ENCODE measurements at places on chromosomes 1 and 21.
A peak's percentile ranks its signal among the peaks of the same experiment; 100 is the strongest.

- no peak for DNase-seq
These were observed 35.0 kb upstream of the ID3 start for GRCh38 chr1:23594149-23594907.

- DNase-seq = no peak
These were observed 436.7 kb upstream of the PRMT6 start for GRCh38 chr1:106619827-106620134.

DNA sequence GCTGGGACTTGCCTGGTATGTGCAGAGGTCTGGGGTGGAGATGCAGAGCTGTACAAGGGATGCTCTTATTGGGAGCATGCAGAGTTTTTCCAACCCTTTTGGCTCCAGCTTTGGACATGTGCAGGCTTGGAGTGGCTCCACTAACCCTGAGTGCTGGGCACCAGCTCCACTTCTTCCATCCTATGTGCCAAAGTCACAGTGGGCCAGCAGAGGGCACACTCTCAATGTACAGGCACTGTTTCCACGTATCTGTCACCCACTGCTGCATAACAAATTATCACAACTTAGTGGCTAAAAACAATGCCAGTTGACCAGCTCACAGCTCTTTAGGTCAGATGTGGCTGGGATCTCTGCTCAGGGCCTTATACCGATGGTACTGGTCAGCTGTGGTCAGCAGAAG lies 631.8 kb downstream of the AJAP1 start:
- DNase-seq = no peak

DNA sequence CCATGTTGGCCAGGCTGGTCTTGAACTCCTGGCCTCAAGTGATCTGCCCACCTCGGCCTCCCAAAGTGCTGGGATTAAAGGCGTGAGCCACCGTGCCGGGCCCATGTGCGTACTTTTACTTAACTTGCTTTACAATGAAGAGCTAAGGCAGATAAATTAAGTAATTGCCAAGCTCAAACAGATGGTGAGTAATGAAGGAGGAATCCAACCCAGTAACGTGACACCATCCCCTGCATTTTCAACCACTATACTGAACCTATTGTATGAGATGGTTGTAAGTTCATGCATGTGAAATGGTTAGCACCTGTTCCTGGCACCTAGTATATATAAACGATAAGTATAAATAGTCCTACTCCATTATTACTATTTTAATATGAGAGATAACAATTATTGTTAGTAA lies 588.0 kb upstream of the BEND5 start:
- no peak for DNase-seq

DNA sequence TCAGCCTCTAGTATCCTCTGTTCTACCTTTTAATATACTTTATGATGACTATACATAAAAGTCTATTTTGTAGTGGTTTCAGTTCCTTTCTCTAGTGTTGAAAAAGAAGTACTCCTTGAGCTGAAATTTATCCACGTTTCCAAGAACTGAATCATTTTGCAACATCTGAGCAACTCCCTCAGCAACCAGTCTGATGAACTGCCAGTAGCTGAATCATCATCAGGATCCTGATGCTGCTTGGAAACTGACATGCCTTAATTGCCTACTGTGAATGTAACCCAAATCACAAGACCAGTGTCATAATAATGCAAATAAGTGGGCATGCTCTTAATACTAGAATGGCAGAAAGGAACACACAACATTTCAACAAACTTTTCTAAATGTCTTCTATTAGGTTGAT lies 103.3 kb downstream of the CYYR1 start:
- DNase-seq = no peak

- no peak for DNase-seq
These were observed 4.6 kb downstream of the KCNC4 start for GRCh38 chr1:110214454-110215404.

DNA sequence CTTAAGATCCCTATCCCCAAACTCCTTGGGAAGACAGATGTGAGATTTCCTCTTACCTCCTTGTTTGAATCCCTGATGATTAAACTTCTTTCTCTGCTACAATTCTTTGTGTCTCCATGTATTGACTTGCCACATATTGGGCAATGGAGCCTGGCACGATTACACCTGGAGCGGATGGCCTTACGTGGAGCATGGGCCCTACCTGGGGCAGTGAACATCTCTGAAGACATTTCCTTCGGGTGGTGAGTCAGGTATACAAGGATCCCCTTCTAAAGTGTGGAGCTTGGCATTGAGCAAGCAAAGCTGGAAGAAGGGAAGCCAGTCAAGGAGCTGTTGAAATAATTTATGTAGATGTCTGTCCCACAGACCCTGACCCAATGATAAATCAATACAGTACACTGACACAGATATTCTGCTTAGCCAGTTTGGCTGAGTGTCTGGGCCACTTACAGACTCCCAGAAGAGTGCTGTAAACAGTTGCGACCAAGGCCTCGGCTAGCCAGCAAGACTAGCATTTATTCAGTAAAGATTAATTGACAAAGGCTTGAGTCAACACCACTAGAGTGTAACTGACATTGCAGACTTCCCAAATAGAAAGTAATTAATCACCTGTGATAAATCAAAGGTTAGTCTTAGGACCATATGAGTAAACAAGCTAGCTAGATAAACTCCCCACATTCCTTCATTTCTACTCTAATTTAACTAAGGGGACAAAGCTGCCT lies 83.1 kb upstream of the KCNK1 start:
- no peak for DNase-seq

GRCh38 chr1:47582891-47583608 lies 145.2 kb downstream of the FOXD2 start:
- no peak for DNase-seq

DNA sequence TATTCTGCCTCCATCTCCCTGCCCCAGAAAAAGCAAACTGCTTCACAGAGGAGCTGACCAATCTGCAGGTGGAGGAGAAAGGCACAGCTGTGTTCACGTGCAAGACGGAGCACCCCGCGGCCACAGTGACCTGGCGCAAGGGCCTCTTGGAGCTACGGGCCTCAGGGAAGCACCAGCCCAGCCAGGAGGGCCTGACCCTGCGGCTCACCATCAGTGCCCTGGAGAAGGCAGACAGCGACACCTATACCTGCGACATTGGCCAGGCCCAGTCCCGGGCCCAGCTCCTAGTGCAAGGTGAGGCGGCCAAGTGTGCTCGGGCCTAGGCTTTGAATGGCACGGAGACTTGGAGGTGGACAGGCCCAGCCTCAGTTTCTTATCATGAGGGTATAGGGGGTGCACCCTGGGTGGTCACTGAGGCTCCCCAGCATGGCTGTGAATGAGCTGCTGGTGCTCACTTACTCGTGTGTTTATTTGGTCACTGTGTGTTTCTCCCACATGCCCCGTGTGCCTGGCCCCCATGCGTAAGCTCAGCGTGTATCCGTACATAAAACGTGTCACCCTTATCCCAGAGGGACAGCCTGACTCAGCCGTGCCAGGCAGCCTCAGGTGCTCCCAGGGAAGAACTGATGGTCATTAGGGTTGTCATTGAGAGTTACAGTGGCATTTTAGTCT lies 75.8 kb downstream of the OBSCN start:
- no peak for DNase-seq

GRCh38 chr1:212141404-212141803 lies 105.9 kb downstream of the DTL start:
- no peak for DNase-seq

- no peak for DNase-seq
These were observed 2.1 kb upstream of the PLA2G2F start for GRCh38 chr1:20137055-20137454.

DNA sequence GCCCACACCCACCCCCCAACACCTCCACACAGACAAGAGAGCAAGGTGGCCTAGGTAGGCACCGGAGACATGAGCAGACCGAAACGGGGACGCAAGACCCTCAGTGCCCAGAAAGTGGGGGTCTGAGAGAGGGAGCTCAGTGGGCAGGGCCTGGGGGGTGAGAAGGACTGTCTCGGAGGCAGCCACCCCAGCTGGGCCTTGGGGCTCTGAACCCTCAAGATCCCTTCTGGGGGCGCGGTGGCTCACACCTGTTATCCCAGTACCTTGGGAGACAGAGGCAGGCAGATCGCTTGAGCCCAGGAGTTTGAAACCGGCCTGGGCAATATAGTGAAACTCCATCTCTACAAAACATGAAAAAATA lies 9.1 kb upstream of the GNB1 start:
- no peak for DNase-seq

DNA sequence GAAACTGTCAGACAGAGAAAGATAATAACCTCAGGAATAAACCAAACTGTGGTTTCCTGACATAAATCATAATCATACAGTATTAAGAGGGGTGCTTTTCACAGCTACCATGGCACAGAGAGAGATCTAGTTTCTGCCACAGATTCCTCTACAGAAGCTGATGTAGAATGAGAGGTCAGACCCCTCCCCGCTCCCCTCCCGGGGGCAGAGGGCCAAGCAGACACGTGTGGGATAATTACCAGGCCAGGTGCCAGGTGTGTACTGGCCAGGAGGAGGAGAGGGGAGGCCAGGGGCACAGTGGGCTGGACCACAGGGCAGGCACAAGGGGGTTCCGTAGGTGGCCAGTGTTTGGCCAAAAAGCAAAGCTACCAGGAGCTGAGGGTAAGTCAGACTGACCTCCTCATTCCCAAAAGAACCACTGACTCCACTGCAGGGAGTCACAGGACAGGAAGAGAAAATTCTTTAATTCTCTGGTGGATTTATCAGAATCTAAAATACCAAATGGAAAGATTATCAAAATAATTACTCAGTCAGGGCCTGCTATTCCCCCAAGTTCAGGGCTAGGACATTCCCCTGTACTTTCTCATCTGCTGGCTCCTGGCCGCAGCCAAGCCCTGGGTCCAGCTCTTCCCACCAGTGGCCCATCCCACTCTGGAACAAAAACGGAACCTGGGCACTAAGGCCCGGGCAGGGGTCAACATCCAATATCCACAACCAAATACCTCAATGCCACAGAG lies 30.0 kb downstream of the C2CD2 start:
- DNase-seq = peak; percentile 41

- DNase-seq = no peak
These were observed 30.4 kb downstream of the TMEM201 start for GRCh38 chr1:9618909-9619679.

- DNase-seq = no peak
These were observed 24.3 kb upstream of the MTF1 start for GRCh38 chr1:37883671-37884070.

- DNase-seq = peak; percentile 73
These were observed 18.5 kb downstream of the SERTAD4 start for GRCh38 chr1:210250998-210251679.

- DNase-seq = no peak
These were observed 3.6 kb upstream of the INAVA start for GRCh38 chr1:200890818-200891773.

DNA sequence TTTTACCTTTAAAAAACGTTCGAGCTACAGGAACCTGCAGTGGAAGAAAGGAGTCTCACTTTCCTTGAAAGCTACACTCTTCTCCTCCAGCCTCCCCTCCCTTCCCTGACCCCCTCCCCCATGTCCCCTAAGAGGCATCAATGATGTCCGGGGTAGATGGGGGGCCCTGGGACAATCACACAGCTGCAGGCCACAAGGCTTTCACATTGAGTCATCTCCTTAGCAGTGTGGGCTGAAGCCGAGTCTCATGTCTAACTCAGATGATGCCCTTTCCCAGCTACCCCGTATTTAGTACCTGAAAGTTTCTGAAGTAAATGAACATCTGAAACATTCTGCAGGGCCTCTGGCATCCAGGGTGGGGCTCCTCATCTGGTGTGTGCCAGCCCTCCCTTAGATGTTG lies 6.3 kb upstream of the GPR25 start:
- DNase-seq = no peak

- no peak for DNase-seq
These were observed 45.9 kb downstream of the SYT6 start for GRCh38 chr1:114107474-114108435.

- DNase-seq = no peak
These were observed 1.4 kb upstream of the SHISA4 start for GRCh38 chr1:201887116-201887866.

- no peak for DNase-seq
These were observed 3.4 kb upstream of the OVAAL start for GRCh38 chr1:180555411-180555810.

GRCh38 chr1:229856009-229856650 lies 210.9 kb upstream of the GALNT2 start:
- DNase-seq = no peak

- DNase-seq = no peak
These were observed 4.4 kb downstream of the MAD2L2 start for GRCh38 chr1:11676386-11677103.

GRCh38 chr1:21590126-21590880 lies 78.9 kb downstream of the RAP1GAP start:
- DNase-seq = no peak

DNA sequence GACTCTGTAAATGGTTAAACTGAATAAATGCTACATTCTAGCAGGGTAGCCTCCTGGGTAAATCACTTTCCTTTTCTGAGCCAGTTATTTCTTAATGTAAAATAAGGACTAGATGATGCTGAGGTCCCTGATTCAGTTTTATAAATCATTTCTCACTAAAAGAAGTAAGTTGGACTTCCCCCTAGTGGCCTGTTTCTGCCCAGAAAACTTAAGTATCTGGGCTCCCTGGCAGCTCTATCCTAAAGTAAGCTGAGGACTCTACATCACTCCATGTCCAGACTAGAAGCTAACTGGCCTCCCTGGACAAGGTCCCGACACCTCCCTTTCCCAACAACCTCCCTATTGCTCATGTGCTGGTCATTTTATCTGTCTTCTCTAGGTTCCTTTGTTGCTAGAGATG lies 3.0 kb downstream of the GPN2 start:
- no peak for DNase-seq

GRCh38 chr1:162380061-162380846 lies 1.3 kb upstream of the C1orf226 start:
- peak; percentile 34 for DNase-seq

DNA sequence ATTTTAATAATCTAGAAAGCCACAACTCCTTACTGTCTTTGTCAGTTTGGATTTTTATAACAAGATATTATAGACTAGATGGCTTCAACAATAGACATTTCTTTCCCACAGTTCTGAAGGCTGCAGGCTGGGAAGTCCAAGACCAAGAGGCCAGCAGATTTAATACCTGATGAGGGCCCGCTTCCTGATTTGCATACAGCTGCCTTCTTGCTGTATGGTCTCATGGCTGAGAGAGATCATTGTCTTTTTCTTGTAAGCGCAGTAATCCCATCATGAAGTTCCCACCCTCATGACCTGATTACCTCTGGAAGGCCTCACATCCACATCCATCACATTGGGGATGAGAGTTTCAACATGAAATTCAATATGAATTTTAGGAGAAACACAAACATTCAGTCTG lies 9.8 kb downstream of the RPS6KC1 start:
- DNase-seq = no peak

GRCh38 chr21:29904359-29905282 lies 35.2 kb downstream of the GRIK1 start:
- DNase-seq = no peak

DNA sequence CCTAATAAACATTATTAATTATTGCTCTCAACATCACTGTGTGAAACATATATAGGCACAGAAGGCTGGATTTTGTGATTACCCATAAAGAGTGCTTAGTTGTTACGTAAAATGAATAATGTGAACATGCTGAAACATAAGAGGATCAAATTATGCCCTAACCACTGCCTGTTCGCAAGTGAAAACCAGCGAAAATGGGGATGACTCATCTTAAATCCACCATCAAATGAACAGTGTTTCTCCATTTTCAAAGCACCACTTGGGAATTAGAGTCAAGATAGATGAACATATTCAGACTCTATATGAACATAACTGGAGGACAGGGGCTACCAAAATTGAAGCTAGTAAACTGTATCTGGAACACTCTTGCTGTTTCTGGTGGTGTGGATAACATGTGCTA lies 386.2 kb downstream of the HHIPL2 start:
- no peak for DNase-seq

All from Jurkat, Clone E6-1 (cell line).